ENCODE measurements at places on chromosomes 7 and 10.

DNA sequence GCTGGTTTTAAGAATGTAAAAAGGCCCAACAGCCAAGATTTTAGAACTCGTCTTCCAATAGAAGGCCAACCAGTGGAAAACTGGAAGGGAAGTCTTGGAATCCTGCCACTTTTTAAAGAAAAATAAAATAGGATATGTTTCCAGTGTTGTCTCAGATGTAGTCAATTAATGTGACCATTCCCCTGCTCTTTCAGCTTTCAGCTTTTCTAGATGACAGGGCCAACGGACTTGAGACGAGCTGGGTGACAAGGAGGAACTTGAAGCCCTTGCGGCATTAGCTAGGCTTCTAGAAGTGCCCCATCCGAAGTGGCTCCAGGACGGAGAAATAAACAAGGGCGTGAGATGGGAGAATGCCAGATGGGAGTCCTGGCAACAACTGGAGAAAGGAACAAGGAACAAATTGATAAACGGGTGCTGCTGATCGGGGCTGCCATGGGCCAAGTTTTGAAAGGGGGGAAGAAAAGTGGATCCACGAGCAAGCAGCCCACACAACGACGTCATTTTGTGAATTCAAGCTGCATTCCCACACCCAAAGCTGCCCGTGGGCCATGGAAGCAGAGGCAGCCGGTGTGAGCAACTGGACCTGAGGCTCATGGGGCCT lies 42.3 kb downstream of the CTBP2 start:
- peak; percentile 51 for DNase-seq

DNA sequence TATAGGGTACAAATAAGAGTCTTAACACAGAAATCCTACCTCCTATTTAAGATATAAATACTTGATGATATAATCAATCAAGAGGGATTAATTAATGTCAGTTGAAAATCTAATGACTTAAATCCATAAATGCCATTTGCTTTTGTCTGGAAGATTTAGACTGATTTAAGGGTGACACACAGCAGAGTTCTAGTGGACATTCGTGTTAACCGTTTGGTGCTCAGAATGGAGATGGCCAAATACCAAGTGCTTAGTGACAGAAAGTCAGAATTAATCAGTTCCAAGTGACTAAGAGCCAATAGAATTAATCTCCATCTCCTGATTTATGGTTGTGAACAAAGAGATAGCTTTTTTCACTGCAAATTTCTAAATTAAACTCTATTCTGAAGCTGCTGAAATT lies 36.2 kb downstream of the NAMPT start:
- no peak for DNase-seq

- no peak for DNase-seq
Observed at GRCh38 chr10:14325325-14325955, 5.3 kb downstream of the FRMD4A start.

DNA sequence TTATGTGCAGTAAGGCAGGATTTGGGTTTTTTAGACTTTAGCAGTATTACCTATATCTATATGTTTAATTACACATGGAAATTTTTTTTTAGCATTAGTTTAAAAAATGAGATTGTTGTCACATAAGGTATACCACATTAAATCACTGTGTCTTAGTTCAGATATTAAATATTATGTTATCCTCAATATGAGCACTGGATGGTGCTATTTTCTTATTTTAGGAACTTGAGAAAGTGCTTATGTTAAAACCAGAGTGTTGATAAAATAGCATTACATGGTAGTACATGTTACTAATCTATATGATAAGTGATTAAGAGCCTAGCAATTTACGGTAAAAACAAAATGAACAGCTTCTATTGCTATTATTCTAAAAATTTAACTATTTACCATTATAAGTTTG lies 28.8 kb downstream of the MIOS start:
- no peak for DNase-seq

- no peak for DNase-seq
Observed at GRCh38 chr10:102515724-102516123, 12.0 kb downstream of the SUFU start.

GRCh38 chr10:34999532-34999931 lies 90.6 kb downstream of the CUL2 start:
- no peak for DNase-seq

GRCh38 chr10:62763155-62763554 lies 41.4 kb upstream of the ADO start:
- no peak for DNase-seq

DNA sequence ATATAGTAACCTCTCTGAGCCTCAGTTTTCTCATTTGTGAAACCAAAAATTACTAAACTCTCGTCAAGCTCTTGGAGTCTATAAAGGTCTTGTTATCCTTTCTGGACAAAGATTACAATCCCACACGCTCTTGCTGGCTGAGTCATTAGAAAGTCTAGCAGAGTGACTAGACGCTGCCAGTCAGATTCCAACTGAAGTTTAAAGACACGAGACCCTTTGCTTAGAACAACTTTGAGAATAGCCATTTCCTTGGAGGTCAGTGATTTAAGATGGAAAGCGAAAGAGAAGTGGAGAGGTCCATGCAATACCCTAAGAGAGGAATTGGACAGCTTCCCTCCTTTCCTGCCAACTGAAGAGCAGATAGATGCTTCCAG lies 119.5 kb downstream of the APBB1IP start:
- no peak for DNase-seq

- DNase-seq: no peak
Observed at GRCh38 chr7:120915314-120916105, 35.1 kb upstream of the ING3 start.

- no peak for DNase-seq
Observed at GRCh38 chr7:101550641-101551541, 78.2 kb downstream of the MYL10 start.

DNA sequence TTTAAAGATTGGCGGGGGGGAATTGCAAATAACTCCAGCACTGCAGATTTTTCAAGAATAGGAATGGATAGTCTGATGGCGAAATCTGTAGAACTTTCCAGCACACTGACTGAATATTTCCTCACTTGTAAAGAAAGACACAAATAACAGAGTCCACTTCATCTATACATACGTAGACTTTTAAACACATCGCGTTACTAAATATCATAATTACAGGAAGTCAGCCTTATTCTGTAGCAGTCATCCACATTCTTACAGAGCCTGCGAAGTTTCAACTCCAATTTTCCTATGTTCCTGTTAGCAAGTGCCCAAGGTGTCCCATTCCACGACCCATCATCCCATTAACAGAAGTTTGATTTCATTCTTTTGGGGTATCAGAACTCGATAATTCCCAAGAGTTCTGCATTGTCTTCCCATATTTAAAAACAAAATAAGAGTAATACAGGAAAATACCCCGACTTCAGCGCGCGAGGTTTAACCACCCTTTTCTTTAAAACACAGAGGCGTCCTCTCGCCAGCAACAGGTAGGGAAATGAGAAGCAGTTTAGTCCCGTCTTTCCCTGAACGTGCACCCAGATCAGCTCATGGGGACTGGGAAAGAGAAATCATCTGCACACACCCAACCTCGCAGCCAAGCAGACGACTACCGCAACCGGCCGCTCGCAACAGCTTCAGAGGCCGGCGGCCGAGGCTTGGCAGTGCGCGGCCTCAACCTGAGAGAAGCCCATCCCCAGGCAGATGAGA lies 880 bp downstream of the HERC4 start:
- no peak for DNase-seq

DNA sequence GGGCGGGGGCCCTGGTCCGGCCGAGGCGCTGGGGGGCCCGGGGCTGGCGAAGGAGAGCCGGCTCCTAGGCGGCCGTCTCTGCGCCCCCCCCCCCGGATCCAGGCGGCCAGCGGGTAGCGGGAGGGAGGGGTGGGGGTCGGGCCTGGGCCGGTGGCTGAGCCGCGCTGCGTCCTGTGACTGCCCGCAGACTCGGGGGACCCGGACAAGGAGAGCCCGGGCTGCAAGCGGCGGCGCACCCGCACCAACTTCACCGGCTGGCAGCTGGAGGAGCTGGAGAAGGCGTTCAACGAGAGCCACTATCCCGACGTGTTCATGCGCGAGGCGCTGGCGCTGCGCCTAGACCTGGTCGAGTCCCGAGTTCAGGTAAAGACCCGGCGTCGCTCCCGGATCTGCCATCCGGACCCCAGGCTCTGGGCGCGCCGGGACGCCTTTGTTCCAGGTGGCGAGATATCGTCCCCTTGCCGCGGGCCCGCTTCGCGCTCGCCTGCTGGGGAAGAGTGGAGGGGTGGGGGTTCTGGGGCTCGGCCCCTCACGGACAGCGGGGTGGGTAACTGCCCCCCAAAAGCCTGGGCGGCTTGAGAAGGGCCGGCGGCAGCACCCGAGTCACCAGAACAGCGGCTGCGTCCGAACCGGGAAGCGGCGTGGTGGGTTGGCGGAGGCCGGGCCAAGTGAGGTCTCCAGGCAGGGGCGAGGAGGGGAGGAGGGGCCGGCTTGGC lies 819 bp downstream of the UNCX start:
- DNase-seq: no peak

DNA sequence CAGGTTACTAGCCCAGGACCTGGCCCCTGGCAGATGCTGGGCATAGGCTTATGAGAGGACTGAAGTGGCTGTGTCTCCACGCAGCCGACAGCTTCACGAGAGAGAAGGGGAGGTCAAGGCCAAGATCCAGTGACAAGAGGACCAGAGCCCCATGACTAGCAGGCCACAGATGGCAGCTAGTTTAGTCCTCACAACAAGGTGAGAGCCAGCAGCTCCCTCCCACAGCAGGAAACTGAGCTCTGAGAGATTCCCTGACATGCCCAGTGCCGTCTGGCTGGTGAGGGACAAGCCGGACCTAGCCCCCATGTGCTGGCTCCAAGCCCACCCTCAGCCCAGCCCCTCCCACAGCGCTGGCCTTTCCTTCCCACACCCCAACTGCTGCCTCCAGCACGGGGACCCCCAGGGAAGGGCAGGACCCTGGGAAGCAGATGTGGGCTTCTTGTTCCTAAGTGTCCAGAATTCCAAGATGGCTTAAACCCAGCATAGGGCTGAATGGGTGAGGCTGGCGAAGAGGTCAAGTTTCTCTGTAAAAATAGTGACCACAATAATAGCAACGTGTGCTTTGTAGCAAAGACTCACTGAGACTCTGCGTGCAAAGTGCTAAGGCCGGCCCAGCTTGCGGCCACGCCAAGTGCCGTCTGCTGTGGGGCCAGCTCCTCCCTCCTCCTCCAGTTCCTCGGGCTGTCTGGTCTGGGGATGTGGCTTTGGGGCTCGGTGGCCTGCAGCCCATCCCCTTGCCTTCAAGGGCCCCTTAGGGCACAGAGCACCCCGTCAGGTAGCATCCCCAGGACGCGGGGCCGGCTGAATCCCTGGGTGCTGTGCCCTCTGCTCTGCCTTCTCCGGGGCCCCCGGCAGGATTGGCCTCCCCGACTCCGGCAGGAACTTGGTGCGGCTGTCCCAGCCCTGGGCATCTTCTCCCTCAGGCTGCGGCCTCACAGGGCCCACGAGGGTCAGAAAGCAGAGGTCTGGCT lies 7.8 kb upstream of the FAM20C start:
- no peak for DNase-seq

DNA sequence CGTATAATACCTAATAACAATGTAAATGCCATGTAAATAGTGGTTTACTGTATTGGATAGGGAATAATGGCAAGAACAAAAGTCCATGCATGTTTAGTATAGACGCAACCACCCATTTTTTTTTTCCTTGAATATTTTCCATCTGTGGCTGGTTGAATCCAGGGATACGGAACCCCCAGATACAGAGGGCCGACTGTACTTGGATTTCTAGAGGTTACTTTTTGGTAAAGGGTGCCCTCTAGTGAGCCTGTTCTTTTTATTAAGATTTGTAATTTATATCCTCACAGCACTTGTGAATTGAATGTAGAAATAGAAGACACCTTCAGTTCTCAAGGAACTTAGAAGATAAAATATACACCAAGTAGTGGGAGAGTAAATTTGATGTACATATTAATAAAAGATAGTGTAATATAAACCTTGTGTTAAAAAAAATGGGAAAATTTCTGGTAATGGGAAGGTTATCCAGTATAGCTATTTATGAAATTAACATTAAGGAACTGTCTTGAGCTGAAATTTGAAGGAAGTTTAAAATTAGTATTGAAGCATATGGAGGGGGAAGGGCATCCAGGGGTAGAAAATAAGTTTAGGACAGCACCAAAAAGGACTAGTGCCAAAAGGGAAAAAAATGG lies 32.0 kb downstream of the EXOC6 start:
- DNase-seq: no peak

- no peak for DNase-seq
Observed at GRCh38 chr7:51455948-51456347, 139.3 kb upstream of the COBL start.

- DNase-seq: no peak
Observed at GRCh38 chr7:70338015-70338414, 739.7 kb downstream of the AUTS2 start.

DNA sequence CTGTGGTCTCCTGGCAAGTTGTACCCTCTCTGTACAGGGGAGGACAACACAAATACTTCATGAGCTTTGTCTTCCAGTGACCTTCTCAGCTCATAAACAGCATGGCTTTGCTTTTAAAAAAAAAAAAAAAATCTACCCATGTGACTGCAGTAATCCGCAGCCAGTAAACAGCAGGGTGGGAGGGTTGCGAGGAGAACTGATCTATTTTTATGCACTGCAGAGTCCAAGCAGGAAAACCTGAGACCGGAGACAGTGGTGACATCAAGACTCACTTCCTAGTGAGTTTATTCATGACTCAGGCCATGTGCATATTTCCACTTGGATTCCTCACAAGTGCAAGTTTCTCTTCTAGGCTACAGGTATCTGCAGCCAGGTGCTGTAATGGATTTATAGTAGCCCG lies 127.9 kb downstream of the NRF1 start:
- DNase-seq: no peak

GRCh38 chr10:88975377-88975720 lies 15.2 kb upstream of the FAS start:
- DNase-seq: no peak

GRCh38 chr10:128973221-128973620 lies 493.8 kb upstream of the MGMT start:
- DNase-seq: no peak

DNA sequence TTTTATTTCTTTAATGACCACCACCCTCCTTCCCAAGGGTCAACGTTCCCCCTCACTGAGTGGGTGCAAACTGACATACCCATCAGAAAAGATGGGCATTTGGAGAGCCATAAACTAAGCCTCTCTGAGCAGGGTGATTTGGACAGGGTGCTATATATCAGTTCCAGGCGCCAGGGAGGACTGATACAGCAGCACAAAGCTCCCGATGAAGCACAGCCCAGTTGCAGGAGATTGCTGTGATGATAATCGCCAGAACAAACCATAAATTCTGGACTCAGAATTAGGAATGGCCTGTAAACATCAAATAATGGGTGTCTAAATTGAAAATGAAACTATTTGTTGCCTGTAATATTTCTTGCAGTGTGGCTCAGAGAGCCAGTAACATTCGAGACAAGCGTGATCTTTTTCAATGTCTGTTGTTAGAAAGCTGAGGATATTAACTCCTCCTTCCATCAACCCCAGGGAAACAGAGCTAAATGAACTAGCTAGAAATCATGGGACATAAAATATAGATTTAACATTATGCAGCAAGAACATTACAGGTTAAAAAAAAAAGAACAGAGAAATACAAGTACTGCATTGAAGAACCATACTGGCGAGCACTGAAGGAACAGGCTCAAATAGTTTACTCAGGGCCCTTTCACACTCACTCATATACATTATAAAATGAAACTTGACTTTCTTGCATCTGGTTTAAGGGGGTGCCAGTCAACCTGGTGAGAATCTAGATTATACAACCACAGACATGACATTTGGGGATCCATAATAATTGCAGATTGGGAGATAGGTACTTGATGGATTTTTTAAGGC lies 137.5 kb upstream of the LRRTM3 start:
- DNase-seq: no peak

All from brain pericyte (primary cell).